Left ventricle myocardium inferior (tissue), 1 donor: ENCODE measurements at places on chromosomes 6 and 20. TPM values are rescaled to one million over a fixed set of nuclear protein-coding genes. Genes with fewer than 3 reads are reported as not detected.

TFAP2B gene
- not detected for total RNA-seq

RIPPLY2 gene
- not detected for total RNA-seq

RNF182 gene
- total RNA-seq: not detected

DPPA5 gene
- not detected for total RNA-seq

TRIM40 gene
- total RNA-seq: not detected

DHX35 gene
- total RNA-seq: 15.8 TPM

OR10C1 gene
- not detected for total RNA-seq
